Activated T-cell treated with anti-CD3 and anti-CD28 coated beads, Interleukin-2, amount 50 U/mL, for 48 hours (primary cell): ENCODE measurements at places on chromosomes 12 and 14.

GRCh38 chr14:79706382-79706781 lies 504.9 kb downstream of the DIO2 start:
- no peak for DNase-seq

- DNase-seq = no peak
Measured at GRCh38 chr12:95516757-95517156, 34.5 kb downstream of the USP44 start.

GRCh38 chr14:22521449-22522239 lies 67.4 kb downstream of the DAD1 start:
- DNase-seq = no peak

DNA sequence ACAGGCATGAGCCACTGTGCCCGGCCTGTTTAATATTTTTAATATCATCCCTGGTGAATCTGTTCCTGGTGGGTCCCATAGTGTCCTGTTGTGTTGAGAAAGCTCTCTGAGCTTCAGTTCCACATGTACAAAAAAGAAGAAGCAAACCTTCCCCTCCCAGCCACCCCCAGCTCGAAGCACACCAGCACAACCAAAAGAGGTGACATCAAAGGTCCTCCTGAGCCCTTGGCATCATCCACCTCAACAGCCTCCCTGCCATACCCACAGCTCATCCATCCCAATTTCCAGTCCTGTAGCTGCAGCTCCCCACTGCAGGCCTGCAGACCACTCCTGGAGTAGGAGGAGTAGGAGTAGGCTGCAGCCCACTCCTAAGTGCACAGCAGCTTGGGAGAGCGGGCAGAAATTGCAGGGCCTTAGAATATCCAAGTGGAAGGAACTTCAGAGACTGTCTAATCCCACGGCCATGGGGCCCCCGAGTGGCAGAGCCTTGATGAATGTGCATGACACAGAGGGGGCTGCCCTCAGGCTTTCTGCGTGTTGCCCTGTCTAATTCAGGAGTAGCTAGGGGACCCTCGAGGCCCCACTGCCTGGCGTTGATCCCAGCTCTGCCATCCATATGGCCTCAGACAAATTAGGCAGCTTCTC lies 36.7 kb upstream of the CD9 start:
- DNase-seq = no peak

- DNase-seq = no peak
Measured at GRCh38 chr12:67740711-67741110, 92.2 kb downstream of the DYRK2 start.

DNA sequence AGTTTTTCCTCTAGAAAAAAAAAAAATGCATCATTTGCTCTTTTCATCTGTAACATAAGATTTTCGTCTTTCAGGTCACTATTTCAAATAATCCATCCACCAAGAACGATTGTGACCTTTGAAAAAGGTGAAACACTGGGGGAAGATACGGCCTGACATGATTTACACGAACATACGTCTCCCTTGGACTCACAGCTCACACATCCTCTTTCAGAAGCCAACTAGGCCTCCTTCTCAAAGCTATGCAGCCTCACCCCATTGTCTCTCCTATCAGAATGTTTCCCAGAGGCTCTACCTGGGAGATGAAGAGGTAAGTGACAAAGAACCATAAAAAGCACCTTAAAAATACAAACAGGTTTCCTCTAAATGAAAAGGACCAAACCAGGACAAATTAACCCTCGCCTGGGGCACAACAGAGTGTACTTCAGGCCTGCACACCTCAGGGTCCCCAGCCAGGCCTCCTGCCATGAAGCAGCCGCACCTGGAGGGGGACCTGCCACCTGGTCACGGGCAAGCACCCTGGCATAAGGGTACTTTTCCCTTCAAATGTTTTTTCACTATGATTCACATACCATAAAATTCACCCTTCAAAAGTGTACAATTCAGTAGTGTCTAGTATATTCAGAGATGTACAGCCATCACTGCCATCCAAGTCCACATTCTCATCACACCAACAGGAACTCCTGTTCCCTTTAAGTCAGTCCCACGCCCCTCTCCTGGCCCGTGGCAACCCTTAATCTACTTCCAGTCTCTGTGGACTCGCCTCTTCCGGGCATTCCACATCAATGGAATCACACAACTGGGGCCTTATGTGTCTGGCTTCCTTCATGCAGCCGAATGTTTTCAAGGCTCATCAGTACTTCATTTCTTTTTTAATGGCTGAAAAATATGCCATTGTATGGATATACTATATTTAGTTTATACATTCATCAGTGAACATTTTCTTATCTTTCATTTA lies 5.4 kb downstream of the SLC15A4 start:
- DNase-seq = no peak

- DNase-seq = no peak
Measured at GRCh38 chr12:108699955-108700563, 31.3 kb downstream of the CORO1C start.

GRCh38 chr12:82723093-82723492 lies 36.4 kb downstream of the TMTC2 start:
- DNase-seq = no peak

- no peak for DNase-seq
Measured at GRCh38 chr14:48243900-48244299, 568.5 kb upstream of the MDGA2 start.

DNA sequence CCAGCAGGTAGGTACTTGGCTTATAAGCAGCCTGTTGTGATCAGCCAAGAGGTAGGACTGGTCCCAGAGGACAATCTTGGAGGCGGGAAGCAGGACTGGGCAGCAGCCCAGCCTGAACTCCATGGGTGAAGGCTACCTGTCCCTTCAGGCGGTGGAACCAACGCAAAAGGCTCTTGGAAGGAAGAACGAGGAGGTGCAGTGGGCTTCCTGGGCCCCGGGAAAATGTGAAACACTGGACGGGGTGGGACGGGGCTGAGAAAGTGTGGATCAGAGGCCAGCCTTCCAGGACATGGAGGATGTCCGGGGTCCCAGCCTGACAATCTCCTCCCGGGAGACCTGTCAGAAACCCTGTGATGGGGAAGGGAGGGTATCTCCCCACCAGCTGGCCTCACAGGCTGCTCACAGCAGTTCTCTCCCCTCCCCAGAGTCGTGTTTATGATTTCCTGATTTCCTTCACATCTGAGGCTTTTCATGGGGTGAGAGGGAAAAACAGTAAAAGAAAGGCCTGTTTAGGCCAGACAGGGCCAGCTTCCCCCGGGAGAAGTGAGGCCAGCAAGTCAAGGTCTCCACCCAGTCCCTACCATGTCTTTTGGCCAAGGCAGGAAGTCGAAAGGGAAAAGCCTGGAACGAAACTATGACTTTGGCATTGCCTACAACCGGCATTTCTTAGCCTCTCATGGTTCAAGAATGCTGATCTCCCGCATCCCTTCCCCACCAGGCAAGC lies 11.3 kb downstream of the CMKLR1 start:
- DNase-seq = no peak

DNA sequence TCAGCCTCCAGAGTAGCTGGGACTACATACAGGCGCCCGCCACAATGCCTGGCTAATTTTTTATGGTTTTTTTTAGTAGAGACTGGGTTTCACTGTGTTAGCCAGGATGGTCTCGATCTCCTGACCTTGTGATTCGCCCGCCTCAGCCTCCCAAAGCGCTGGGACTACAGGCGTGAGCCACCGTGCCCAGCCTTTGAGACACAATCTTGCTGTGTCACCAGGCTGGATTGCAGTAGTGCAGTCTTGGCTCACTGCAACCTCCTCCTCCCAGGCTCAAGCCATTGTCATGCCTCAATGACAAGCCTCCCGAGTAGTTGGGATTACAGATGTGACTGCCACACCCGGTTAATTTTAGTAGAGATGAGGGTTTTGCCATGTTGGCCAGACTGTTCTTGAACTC lies 21.3 kb upstream of the STRN3 start:
- DNase-seq = no peak

DNA sequence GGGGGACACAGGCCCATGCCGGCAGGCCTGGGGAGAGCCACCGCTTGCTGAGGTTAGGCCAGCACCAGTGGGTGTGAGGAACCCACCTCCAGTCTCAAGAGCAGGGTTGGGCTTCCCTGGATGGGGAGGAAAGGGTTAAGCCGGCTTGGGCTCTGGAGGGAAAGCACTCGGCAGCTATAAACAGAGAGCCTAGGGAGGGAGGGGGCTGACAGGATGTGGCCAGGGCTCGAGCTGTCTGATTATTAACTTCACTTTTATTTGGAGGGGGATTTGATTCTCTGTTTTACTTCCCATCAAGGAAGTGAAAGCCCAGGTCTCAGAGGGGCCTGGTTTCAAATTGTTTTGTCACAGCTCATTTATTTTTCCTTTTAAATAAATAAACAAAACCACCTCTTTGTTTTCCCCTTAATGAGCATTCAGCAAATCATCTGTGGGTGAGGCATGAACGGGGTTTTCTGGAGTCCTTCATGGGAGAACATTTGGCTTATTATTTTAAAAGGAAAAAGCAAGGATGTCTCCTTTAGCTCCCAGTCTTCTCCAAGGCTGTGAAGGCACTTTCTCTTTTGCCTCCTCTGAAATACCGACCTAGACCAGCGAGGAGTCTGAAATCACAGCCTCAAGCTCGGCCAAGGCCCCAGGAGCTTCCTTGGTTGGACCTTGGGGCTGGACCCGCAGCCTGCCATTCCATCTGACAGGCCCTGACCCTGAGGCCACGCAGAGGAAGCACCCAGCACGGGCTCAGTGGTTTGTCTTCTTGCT lies 21.9 kb upstream of the ZFP36L1 start:
- peak; percentile 62 for DNase-seq
